Right renal cortex interstitium (tissue), 3 donors: ENCODE measurements at places on chromosomes 1 and 21. TPM values are rescaled to one million over a fixed set of nuclear protein-coding genes. Genes with fewer than 3 reads are reported as not detected.

GRCh38 chr1:223621312-223621734, 44.2 kb downstream of the CAPN8 start:
- no peak for DNase-seq

DNA sequence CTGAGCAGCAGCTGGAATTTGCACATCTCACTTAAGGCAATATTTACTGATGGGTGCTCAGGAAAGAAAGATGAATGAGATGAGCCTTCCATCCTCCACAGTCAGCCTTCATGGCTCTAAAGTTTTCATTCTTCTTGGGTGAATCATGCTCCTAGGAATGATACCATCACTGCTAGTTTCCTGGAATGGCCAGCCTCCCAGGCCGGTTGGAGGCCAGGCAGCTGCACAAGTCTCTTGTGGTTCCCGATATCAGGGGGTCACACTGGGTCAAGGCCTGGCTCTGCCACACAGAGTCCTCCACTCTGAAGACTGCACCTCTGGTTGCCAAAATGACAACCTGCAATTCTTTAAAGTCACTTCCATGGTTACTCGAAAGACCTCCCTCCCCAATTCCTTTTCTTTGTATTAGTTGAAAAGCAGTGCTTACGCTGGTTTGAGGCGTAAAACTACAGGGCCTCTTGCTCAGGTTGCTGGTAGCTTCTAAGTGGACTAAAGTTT, 46.2 kb upstream of the PALMD start:
- DNase-seq = no peak

GRCh38 chr1:8343464-8344001, 25.6 kb downstream of the SLC45A1 start:
- DNase-seq = peak; percentile 68

The ENTREP3 gene
- 19.3 TPM for polyA plus RNA-seq

DNA sequence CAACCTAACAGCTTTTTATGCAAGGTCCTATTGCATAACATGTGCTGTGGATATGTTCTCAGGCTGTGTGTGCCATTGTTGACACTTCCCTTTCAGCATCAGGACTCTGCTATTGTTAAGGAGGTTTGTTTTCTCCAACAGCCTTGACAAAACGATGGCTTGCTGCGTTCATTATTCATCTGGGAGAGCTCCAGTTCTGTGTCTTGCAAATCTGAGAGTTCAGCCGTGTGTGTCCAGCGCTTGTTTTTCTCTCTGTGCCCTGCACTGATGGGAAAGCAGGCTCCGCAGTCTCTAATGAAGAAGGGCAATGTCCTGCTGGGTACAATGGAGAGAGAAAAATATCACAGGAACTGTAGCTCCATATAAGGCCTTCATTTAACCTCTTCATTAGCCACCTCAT, 63.7 kb downstream of the CLDN17 start:
- no peak for DNase-seq

The HOOK1 gene
- polyA plus RNA-seq = 76.2 TPM

The RAD54L gene
- 10.4 TPM for polyA plus RNA-seq

- DNase-seq = no peak
These were observed 33.0 kb downstream of the SETD4 start for GRCh38 chr21:36027347-36027746.
